ENCODE measurements at places on chromosomes 1 and 21.

GRCh38 chr21:17979763-17980162 lies 160.6 kb upstream of the C21orf91 start:
- DNase-seq = no peak

DNA sequence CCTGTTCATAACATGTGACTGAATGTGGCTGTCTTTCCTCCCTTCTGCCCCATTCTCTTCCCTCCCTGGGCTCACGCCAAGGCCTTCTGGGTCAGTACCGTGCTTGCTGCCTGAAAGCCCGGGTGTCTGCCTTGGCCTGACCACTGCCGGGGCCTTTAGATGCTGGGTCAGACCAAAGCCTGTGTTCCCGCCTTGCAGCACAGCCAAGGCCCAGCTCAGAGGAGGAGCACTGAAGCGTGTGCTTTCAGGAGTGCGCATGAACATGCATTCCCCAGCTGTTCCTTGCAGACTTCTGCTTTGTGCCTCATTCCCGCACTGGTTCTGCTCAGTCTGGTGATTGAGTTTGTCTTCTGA lies 27.0 kb upstream of the SARS1 start:
- DNase-seq = no peak

DNA sequence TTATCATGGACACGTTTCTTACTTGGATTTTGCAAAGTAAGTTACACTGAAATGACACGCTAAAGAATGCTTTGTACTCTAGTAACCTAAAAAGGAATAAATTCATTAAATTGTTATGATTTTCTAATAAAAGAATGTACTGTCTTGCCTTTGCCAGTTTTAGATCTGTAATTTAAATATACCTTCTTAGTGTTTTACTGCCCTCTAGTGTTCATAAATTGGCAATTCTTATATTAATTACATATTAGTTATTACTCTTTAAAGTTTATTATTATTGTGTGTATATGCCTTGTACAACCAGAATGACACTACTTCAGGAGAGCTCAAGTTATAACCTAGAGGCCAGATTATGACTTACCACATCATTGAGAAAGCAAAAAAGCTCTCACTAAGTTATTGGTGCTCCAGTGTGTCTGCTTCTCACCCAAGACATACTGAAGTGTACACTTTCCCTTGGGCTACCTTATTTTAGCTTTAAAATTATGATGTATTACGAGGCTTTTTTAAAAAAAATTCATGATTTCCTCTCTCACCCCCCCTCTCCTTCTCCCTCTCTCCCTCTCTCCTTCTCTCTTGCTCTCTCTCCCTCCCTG lies 169.9 kb downstream of the HS2ST1 start:
- DNase-seq = peak; percentile 48

DNA sequence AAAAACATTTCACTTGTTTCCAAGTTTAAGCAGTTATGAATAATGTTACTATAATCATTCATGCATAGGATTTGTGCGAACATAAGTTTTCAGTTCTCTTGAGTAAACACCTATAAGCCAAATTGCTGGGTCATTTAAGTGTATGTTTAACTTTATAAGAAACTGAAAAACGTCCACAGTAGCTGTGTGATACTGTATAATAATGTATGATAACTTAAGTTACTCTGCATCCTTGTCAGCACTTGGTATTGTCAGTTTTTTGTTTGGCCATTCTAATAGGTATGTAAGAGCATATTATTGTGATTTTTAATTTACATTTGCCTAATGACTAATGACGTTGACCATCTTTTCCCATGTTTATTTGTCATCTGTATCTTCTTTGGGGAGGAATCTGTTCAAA lies 14.4 kb upstream of the SLC35A3 start:
- no peak for DNase-seq

DNA sequence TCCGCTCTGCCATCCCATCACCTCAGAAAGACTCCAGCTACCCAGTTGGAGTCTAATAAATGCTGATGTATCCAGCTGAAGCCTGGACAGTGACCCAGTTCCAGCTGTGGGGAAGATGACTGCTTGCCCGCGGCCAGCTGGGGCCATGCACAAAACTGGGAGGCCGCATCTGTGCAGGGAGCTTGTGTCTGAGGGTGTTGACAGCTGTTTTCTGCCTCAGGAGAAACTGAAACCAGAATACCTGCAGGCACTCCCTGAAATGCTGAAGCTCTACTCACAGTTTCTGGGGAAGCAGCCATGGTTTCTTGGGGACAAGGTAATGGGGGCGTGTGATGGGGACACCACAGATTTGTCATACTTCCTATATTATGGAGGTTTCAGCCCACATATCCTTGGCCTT lies 3.2 kb downstream of the GSTM2 start:
- no peak for DNase-seq
